ENCODE measurements at places on chromosomes 6 and 20.
A peak's percentile ranks its signal among the peaks of the same experiment; 100 is the strongest.

- no peak for DNase-seq
Measured at GRCh38 chr6:793261-793660, 100.3 kb upstream of the EXOC2 start.

GRCh38 chr6:16690608-16691142 lies 70.6 kb downstream of the ATXN1 start:
- no peak for DNase-seq

DNA sequence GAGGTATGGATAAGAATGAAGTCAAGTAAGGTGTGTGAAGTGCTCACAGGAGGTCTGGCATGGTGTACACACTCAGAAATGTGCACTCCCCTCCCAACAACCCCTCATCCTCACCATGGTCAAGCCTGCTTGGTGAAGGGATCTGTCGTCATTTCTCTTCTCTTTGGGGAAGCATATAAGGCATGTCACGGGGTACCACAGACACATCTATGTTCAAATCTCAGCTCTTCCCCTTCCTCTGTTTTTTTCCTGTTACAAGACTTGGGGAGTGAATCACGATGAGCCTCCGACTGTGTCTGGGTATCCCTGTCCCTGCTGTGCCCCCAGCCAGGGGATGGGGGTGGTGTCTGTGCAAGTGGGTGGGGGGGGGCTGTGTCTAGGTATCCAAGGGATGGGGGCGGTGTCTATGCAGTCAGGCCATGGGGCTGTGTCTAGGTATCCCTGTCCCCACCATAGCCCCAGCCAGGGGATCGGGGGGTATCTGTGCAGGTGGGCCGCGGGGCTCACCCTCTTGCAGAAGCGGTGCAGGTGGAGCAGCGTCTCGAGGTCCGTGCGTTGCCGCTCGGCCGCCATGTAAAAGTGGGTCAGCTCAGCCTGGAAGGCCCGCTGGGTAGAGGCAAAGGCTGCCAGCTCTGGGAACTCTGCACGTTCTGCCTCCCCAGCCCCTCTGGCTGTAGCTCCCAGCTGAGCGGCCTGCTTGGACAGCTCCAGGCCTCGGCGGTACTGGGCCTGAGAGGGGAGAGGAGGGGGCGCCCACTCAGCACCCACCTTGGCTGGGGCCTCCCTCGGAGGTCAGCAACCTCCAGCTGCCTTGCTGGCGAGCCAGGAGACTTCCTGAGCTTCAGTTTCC lies 43.6 kb downstream of the KIAA1755 start:
- DNase-seq: no peak

- DNase-seq: peak; percentile 36
Measured at GRCh38 chr6:139334806-139335446, 39.5 kb downstream of the CITED2 start.

GRCh38 chr6:116217069-116217468 lies 36.8 kb downstream of the TSPYL4 start:
- DNase-seq: peak; percentile 17
